ENCODE measurements at places on chromosomes 13 and 19.

DNA sequence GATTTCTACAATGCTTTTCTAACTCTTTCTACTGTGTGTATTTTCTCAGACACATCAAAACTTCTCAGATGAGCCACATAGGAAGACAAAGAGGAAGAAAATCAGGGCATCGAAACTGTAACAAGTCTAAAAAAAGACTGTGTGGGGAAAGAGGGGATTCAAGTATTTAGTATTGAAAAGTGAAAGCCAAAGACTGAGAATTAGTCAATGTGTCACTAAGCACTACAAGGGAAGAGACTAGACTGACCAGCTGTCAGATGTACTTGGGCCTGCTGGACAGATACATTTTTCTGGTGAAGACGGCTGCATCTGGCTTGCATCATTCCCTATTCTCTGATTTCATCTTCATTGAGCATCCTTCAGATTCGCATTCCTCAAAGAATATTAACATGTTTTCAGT is 25.4 kb downstream of the COMMD6 start:
- DNase-seq: no peak

DNA sequence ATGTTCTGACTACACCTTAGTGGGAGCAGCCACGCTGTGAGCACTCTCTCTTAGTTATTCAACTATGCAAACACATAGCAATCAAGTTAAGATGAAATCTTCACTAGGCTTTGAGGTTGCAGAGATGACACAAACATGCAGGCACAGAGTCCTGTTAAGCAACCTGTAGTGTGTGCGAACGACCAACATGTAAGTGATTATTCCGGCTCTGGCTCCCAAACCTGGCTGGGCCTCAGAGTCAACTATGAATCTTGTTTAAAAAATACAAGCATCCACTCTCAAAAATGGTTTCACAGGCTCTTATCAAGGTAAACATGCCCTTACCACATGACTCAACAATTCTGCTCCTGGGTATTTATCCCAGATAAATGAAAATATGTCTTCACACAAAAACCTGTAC is 91.4 kb downstream of the IRS2 start:
- DNase-seq: no peak

DNA sequence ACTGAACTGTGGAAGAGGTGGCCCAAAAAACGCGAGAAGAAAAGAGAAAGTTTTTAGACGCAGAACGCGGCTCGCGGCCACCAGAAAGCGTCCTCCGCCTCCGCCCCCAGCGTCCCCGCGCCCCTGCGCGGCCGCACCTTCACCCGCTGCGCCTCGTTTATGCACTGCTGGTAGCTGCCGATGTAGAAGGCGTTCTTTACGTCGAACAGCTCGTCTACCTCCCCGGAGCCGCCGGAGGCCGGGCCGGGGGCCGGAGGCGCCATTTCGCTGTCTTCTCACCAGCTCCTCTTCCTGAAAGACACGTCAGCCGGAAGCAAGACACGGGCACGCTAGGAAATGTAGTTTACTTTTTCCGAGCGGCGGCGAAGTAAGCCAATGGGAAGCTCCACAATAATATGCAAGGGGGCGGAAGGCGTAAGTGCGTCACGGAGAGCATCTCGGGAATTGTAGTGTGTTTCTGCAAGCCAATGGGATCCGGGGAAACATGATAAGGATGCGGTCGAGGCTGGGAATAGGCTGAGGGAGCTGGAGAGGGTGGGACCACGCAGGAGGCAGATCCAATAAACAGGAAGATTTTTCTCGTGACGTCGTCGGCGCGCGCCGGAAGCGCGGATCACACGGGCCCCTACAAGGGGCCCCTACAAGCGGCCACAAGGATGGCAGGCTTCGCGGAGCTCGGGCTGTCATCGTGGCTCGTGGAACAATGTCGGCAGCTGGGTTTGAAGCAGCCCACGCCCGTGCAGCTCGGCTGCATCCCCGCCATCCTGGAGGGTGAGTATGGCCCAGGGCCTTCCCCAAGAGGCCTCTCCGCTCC is at the start of the genes COPE and DDX49:
Gene COPE, minus strand, starts transcription at position 302 of the 814 bp plus-strand sequence. Its CDS starts 39 bp downstream, at position 263.
Gene DDX49, plus strand, starts transcription at position 630 of the 814 bp plus-strand sequence. Its CDS starts 27 bp downstream, at position 657.
- DNase-seq: peak; percentile 90

GRCh38 chr13:80630685-80631121 is 289.8 kb upstream of the SPRY2 start:
- DNase-seq: no peak
